ENCODE measurements at places on chromosomes 3 and 15.

GRCh38 chr3:42492508-42493080 is 9.8 kb upstream of the VIPR1 start:
- no peak for DNase-seq

- DNase-seq, result no peak
Observed at GRCh38 chr15:91861223-91861622, 7.7 kb downstream of the SLCO3A1 start.

DNA sequence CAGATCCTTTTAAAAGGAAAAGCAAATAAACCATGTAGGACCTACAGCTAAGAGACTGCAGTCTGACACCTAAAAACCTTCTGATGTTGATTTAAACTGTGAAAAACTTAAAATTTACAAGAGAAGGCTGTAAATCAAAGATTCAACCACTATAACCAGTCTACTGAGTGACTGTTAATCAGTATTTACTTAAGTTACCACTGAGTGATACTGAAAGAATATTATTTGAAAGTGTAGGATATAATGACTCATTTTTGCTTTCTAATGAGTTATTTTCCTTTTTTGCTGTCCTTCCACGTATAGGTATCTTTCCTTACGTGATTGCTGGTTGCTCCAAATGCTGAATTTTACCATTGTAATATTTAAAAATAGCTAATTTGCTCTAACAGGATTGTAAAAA is 44.6 kb downstream of the RFX7 start:
- no peak for DNase-seq

- DNase-seq, result no peak
Observed at GRCh38 chr3:87320756-87321626, 44.6 kb upstream of the POU1F1 start.

GRCh38 chr3:136604961-136605360 is 147.2 kb downstream of the STAG1 start:
- no peak for DNase-seq

GRCh38 chr3:107561980-107562379 is 39.2 kb downstream of the BBX start:
- DNase-seq, result no peak

- no peak for DNase-seq
Observed at GRCh38 chr15:35929740-35930444, 383.9 kb upstream of the DPH6 start.

GRCh38 chr15:55916666-55917409 is 76.6 kb downstream of the NEDD4 start:
- no peak for DNase-seq

DNA sequence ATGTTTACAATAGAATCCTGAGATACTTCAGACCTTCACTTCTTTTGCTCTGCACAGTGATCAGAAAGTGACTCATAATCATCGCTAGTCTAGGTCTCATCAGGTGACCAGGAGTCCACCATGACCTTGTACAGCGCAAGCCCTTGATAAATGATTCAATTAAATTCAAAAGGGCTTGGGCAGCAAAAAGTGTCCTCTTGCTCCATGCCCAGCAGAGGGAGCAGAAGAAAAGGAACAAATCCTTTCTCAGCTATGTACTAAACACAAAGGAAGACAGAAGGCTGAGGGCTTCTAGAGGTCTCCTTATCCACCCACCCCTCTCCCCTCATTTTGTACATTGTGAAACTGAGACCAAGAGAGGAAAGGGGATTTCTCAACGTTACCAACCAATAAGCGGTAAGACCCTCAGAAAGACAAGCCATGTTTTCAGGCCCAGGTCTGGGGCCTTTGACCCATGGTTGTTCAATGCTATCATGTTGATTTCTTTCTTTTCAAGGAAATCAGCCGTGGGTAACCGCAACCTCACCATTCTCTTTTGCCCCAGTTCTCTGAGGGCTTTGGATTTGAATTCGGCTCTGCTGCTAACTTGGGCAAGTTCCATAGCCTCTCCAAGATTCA is 74.8 kb downstream of the AQP9 start:
- no peak for DNase-seq

- no peak for DNase-seq
Observed at GRCh38 chr3:109545746-109546145, 208.4 kb upstream of the DPPA4 start.

GRCh38 chr15:35061825-35062737 is 23.0 kb downstream of the NANOGP8 start:
- DNase-seq, result no peak

DNA sequence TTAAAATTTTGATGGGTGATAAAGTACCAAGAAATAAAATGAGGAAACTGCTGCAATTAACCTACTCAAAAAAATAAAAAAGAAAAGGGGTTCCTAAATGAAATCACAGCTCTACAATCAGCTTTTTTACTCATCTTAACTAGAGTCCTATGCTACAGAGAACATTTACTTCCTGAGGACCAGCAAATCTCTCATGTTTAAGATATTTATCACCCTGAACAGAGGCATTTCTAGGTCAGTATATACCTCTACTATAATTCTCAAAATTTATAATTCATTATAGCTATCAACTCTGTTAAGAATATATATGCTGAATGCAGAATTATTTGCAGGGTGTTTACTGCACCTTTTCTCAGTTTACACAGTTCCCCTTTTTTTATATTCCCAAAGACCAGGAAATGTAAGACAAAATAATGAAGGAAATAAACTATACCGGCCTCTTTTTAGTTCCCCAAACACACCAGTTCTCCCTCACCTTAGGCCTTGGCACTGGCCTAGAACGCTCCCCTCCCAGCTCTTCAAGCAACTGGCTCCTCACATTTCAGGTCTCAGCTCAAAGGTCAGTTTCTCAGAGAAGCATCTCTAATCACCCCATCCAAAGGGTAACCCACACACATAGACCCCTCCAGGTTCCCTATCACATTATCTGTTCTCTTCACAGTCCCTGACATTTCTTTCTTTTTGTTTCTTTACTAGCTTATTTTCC is 71.1 kb downstream of the LRRFIP2 start:
- DNase-seq, result no peak

- DNase-seq, result no peak
Observed at GRCh38 chr3:9214599-9214998, 34.8 kb downstream of the SRGAP3 start.
